ENCODE measurements at places on chromosomes 12 and 14. TPM values are rescaled to one million over a fixed set of nuclear protein-coding genes. Genes with fewer than 3 reads are reported as not detected.

DNA sequence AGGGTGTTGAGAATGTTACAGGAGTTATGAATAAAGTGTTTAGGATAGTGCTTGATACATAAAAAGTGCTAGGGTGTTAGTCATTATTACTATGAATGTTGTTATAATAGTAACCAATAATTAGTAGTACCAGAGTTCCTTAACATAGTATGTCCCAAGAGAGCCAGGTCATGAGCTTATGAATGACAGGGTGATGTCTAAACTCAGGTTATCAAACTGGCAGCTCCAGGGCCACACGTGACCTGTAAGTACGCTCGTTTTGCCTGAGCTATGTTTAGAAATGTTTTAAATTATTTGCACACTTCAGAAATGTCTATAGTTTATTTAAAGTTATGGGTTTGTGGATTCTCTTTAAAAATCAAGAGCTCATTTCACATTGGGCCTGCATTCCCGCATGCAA lies 14.1 kb upstream of the GRIP1 start:
- DNase-seq: no peak

GRCh38 chr12:113981876-113982275 lies 15.8 kb upstream of the RBM19 start:
- DNase-seq: no peak

DNA sequence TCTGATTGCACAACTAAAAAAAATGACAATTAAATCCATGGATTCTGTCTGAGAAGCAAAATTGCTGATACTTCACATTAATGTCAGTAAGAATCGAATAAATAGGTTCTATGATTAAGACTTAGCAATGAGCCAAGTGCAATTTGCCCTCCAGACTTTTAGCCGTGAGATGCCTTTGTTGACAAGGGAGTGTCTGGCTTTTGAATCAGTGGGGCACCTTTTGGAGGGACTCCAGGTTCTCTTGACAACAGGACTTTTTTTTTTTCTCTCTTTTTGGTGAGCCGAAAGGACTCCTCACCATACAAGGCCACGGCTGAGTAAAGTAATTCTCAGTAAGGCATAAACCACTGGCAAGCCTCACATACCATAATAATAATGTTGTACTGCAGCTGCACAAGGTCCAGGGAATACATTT lies 4.7 kb upstream of the MDM1 start:
- no peak for DNase-seq

GRCh38 chr14:29927376-29928116 lies at the start of gene PRKD1:
PRKD1 (minus strand) TSS chr14:29927847.
- DNase-seq: peak; percentile 51

DNA sequence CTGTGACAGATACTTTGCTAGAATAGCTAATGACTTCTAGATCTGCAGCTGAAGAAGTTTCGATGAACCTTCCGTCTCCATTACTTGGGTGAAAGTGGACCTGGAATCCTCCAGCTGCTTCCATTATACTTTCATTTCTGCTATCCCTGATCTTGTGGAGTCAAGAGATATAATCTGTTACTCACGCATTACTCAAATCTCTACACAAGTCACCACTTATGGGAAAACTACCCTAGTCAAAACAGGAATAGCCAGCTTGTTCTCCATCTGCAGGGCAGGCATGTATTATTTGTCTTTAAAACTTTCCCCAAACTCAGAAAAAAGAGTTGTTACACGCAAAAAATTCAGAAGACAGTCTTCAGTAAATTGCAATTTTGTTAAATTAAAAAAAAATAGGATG lies 2.8 kb upstream of the KTN1 start:
- DNase-seq: no peak

- DNase-seq: peak; percentile 5
Observed at GRCh38 chr12:76586764-76587395, 27.3 kb upstream of the OSBPL8 start.

GRCh38 chr12:112164011-112164660 lies 38.8 kb downstream of the TRAFD1 start:
- no peak for DNase-seq

GRCh38 chr12:51217133-51217967 lies 512 bp downstream of the POU6F1 start:
- DNase-seq: no peak

DNA sequence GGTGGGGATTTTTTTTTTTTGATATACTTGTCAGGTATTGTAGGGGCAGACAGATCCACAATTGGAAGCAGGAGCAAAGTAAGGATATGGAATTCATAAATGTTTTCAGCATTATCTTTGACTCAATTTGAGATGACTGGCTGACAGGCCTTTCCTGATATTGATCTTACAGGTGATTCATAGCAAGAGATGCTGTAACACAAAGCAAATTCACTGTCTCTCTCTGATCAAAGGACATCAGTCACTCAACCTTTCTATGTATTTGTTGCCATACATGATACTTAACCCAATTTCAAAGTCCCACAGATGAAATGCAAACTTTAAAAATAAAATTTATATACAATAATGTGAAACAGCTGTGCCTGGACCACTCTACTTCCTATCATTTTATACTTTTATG lies 1506.9 kb downstream of the AACS start:
- no peak for DNase-seq

DNA sequence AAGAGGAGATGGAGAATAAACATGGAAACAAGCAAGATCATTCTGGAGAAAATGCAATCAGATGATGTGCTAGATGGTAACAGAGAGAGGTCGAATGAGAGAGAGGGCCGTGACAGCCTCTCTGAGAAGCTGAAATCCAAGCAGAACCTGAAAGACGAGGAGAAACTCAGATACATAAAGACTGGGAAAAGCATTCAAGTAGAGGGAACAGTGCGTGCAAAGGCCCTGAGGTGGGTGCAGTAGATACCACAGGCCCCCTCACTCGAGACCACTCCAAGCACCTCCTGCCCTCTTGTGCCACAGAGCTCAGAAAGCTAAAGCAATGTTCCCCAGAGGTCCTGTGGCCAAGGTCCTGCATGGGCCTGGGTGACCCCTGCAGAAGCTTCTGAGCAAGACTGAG lies 54.8 kb upstream of the DLK1 start:
- no peak for DNase-seq

Gene DDX23
- 110 TPM for polyA plus RNA-seq

Gene ADGRD1
- 17.5 TPM for polyA plus RNA-seq

Gene CCDC196
- polyA plus RNA-seq: 0.36 TPM

Gene OVCH1
- polyA plus RNA-seq: 0.89 TPM

Gene SYNDIG1L
- 0.25 TPM for polyA plus RNA-seq

All from left renal cortex interstitium (tissue), 4 donors.